ENCODE measurements at places on chromosomes 11 and 22.

- no peak for DNase-seq
Measured at GRCh38 chr11:3617990-3618389, 23.8 kb downstream of the ART5 start.

DNA sequence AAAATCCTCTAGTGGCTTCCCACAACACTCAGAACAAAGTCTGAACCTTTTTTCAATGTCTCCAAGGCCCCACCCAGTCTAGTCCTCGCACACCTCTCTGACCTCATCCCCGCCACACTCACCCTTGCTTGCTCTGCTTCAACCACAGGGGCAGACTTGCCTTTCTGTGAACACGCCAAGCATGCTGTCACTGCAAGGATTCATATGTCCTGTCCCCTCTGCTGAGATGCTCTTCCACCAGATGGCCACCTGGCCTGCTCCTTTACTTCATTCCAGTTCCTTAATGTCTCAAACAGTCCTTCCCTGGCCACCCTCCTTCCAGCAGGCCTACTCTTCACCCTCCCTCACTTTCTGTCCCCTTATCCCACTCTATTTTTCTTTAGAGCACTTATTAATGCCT, 60.6 kb upstream of the ARHGAP20 start:
- DNase-seq = no peak

DNA sequence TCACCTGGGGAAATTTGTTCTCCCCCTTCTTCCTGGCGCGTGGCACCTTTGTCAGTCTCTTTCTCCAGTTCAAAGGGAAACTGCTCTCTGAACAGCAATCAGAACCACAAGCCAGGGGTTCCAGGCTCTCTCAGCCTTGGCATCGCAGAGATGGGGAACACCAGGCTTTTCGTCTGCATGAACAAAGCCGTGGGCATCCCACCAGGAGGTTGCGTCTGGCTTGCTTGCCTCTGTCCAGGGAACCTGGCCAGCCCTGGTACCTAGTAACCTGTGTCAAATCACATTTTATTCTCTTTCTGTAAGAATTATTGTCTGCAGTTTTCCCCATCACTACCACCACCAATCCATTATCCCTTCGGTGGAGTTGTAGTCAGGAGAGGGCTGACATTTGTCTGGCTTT, 107.0 kb downstream of the WNT7B start:
- no peak for DNase-seq

GRCh38 chr11:36139767-36140166, 149.5 kb downstream of the COMMD9 start:
- DNase-seq = no peak

- DNase-seq = peak; percentile 24
Measured at GRCh38 chr22:17120281-17120680, 879 bp downstream of the TMEM121B start.

DNA sequence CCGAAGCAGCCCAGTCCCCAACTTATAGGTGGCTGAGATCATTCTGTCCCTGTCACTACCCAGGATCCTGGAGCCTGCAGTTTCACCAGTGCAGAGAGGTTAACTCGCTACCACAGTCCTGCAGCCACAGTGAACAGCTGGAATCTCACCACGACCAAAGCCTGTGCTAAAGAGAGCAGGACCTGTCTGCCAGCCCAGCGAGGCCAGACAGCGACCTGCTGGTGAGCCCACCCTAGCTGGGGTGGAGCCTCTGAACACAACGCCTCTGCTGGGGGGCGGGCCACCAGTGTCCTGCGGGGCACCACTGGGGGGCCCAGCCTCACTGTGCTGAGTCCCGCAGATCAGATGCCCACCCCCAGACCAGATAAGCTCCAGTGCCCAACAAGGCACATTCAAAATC, 33.3 kb downstream of the DAGLA start:
- DNase-seq = no peak

DNA sequence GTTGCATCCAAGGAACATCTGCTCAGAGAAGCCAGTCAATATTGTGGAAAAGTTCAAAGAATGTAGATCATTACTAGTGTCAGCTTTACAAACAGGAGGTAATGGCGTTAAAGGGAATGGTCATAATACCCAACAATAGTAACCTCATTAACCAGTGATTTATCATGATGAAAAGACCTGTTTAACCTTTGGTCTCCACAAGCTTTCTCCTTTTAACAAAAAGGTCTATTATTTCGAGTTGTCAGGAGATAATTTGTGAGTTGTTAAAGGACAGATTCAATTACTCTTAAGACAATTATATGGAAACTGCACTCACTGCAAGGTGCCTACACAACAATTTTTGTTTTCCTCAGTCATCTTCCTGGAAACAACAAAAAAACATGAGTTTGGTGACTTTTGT, 73.8 kb upstream of the HTATIP2 start:
- DNase-seq = no peak

GRCh38 chr22:19062943-19063308, 59.3 kb downstream of the DGCR2 start:
- no peak for DNase-seq

DNA sequence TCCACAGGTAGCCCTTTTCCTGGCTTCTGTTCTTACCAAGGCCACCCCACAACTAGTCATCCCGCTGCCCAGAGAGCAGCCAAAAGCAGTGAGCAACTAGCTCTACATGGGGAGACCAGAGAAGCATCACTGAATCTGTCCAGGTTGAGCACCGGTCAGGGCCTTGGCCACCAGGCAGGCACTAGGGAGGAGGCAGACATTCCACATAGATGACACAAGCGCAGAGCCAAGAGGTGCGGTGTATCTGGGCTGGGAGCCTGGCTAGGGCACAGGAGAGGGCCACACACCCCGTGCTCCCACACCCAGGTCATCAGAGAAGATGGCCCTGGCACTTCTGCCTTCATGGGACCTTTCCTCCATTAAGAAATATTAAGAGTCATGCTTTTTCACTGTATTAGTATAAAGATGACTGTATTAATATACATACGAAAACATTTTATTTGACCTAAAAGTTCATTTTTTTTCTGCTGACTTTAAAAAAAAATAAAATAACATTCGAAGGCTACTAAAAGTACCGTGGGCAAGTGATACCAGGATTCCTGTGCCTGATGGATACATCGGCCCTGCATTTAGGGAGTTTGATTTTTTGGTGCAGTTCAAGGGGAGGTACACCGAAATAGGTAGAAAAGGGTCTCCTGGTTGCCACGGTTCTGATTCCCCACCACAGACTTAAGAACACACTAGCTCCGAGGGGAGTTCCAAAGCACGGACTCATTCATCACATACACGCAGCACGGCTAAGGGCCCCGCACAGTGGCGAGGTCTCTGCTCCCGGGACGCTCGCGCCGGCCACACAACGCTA, 1.2 kb downstream of the DGCR2 start:
- DNase-seq = no peak

GRCh38 chr11:72525466-72525865, 91.1 kb upstream of the CLPB start:
- no peak for DNase-seq

DNA sequence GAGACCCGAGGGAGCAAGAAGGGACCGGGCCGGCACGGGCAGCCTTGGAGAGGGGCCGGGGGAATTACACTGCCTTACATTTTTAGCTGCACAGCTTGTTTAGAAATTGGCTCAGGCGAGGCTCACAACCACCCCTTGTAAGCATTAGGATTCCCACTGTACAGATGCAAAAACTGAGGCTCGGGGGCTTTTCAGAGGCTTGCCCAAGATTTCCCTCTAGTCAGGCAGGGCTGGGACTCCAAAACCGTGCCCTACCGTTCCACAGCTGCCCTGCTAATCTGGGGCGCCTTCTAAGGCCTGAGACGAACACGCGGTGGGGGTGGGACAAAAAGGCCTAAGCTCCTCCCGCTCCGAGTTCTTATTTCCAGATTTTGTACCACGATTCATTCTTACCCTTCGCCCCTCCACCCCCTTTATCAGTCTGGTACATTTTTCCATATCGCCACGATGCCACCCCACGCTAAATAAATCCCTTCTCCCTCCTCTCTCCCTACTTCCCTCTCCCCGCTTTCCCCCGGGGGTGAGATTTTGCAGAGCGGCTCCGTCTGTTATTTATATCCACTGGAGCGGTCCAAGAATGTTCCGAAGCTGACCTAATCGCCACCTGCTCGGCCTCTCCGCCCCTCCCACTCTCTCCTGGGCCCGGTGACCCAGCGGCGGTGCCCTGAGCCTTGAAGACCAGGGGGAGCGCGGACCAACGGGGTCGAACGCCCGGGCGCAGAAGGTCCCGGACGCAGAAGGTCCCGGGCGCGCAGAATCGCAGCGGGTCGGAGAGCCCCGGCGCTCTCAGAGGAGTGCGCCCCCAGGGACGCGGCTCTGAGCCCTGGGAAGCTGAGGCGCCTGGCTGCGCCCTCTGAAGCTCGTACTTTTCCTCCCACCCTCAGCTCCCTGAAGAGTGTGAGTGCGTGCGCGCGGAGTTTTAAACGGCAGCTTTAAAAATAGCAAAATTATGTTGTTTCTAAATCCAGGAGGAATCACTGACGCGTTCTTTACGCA, 764 bp upstream of the PACSIN3 start:
- no peak for DNase-seq

- DNase-seq = no peak
Measured at GRCh38 chr11:15716550-15716949, 601.8 kb downstream of the INSC start.

GRCh38 chr22:47381240-47381639, 618.8 kb downstream of the TBC1D22A start:
- no peak for DNase-seq

DNA sequence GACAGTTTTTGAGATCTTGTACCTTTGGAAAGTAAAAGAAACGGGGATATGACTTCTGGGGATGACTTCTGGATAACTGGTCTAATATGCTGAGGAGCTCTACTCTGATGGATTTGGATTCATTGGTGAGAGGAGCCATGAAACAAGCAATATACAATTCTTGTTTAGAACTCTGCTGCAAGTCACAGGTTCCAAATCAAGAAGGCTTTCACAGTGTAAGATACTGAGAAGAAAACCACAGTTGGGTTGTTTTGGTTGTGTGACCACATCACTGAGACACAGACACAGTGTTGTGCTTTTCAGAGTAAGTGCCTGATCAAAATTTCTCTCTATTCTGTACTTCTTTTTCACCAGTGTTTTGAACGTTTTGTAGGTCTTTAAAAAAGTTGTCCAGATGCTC, 13.1 kb upstream of the UCP2 start:
- no peak for DNase-seq

DNA sequence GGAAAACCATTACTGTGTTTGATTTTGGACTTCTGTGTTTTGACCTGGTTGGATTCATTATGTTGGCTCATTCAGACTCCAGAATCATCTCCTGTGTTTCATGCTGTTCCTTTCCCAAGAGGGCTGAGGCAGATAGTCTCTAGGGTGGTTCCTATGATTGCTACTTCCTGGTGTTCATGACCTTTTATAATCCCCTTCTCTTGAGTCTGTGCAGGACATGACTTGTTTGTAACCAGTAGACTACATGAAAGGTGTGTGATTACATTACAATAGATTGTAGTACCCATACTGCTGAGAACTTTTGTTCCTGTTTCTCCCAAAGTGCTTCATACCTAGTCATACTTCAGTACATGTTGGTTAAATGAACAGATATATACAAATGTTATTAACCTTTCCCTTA, 700.6 kb downstream of the METTL15 start:
- DNase-seq = no peak

DNA sequence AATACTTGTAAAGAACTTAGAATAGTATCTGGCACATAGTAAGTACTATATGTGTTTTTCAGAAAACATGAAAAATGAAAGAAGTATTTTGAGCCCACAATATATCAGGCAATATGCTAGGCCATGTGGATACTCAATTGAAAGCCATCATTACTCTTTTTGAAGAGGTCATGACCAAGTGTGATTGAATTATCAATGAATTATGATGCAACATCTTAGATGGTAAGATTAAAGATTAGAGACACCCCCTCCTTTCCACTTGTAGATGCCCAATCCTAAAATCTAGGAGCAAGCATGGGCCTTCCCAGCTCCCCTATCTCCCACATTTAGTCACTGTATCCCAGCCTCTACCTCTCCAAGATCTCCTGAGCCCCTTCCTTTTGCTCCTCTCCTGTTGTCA, 154.4 kb downstream of the ETS1 start:
- DNase-seq = no peak

- DNase-seq = no peak
Measured at GRCh38 chr11:63572026-63572688, 9.0 kb upstream of the PLAAT2 start.

- DNase-seq = no peak
Measured at GRCh38 chr11:31000381-31000780, 369.2 kb downstream of the DCDC1 start.

DNA sequence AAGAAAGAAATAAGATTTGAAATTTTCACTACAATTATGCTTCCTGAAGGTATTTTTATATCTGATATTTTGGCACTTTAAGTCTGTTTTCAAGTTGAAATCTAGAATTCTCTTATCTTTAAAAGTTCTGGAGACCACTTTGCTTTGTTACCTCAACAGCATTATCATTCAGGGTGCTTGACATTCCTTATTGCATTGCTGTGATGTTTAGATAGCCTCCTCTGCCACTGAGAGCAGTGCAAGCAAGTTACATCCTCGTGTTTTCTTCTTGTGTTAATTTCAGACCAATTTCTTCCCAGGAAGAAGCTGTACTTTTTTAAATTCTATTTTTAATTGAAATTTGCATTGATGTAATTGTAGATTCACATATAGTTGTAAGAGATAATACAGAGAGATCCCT, 333.9 kb upstream of the KIRREL3 start:
- no peak for DNase-seq

- DNase-seq = no peak
Measured at GRCh38 chr11:122933416-122933815, 48.2 kb downstream of the BSX start.

- no peak for DNase-seq
Measured at GRCh38 chr22:17234144-17234623, 14.9 kb upstream of the ADA2 start.

GRCh38 chr11:116314006-116314405, 458.8 kb downstream of the BUD13 start:
- no peak for DNase-seq

- no peak for DNase-seq
Measured at GRCh38 chr11:111967649-111968048, 30.5 kb downstream of the DIXDC1 start.

GRCh38 chr11:19101796-19102520, 15.0 kb upstream of the ZDHHC13 start:
- DNase-seq = no peak

GRCh38 chr11:60899046-60899936, 7.1 kb downstream of the PRPF19 start:
- DNase-seq = no peak

DNA sequence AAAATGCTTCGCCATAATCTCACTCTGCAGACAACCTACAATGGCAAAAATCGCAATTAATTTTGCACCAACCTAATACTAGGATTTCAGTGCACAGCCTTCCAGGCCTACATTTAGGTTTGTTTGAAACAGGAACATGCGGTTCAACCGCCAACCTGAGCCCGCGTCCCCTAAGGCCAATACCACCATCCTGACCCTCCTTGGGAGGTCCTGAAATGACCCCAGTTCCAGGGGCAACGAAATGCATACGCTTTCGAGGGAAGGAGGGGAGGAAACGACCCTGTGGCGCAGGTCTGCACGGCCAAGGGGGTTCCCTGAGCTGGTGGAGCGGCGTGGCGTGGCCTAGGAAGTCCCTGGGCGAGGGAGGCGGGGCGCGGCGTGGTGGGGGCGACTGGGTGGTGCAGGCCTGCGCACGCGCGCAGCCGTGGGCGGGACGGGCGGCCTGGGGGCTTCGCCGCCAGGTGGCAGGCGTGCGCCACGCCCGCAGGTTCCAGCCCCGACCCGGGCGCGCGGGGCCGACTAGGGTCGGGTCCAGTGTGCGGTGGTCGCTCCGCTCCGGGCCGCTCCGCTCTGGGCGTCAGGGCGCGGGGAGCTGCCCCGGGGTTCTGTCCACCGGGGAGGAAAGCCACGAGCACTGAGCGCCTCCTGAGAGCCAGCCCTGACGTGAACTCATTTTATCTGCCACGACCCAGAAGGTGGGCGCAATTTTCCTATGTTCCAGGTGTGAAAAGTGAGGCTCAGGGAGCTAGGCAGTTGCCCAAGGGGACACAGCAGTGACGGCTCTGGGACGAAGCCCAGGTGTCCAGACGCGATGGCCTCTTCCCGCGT, 94.1 kb downstream of the SWAP70 start:
- DNase-seq = peak; percentile 85
